ENCODE measurements at places on chromosomes 5 and 9.

- DNase-seq: no peak
These were observed 194.5 kb downstream of the ARL15 start for GRCh38 chr5:54115735-54116403.

- DNase-seq: peak; percentile 22
These were observed 25.7 kb upstream of the RFK start for GRCh38 chr9:76419782-76420380.

DNA sequence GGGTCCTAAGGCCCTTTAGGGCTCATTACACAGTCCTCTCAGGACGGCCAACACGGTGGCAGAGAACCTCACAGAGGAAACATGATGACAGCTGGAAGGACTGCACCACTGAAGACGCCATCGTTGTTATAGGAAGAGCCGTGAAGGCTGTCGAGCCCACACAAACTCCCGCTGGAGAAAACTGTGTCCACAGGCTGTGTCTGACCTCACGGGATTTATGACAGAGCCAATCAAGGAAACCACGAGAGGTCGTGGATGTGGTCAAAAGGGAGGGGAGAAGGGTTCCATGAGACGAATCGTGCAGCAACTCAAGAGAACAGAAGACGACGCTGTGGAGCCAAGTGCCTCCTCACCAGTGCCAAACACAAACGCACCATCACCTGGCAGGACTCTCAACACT, 12.2 kb downstream of the QSOX2 start:
- DNase-seq: no peak

DNA sequence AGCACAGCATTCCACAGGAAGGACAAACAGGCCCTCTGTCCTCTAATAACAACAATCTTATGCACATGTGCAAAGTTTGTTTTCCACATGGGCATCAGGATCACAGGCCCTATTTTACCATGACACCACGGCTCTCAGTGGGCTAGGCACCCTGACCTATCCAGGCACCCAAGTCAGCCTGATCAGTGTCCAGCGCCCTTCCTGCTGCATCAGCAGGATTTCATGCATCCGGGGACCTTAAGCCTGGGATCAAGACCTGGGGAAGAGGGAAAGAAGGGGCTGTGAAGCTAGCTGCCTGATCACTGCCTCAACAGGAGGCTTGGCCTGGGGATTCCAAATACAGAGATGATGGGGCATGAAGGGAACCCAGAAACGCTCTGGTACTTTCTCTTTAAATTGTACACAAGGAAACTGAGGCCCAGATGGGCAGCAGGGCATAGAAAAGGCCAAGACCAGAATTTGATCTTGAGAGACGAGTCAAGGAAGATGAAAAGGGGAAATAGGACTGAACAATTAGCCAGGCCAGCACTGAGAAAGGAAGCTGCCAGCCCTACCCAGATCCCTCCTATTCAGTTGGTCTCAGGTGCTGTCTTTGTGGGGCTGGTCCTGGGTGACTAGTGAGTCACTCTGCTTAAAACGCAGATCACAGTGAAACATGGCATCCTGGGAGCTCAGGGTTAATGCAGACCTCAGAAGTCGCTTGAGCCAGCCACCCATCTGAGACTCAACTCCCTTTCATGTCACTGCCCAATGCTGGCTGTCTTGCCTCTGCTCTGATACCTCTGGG, 57.9 kb downstream of the SHB start:
- DNase-seq: no peak

- DNase-seq: no peak
These were observed 7.3 kb upstream of the IL4 start for GRCh38 chr5:132666310-132667123.

DNA sequence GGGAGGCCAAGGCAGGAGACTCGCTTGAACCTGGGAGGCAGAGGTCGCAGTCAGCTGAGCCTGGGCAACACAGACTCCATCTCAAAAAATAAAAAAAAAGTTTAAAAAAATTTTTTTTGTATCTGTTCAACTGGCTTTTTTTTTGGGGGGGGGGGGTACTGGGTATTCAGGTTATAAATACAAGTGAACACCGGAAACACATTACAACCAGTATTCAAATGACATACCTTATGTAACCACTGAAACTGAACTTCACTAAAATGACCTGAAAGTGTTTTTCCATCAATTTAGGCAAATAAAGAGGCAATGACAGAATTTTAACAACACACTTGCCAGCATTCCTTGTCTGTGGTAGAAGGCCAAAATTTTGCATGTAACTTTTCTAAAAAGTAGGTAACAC, 33.5 kb downstream of the STRBP start:
- no peak for DNase-seq

DNA sequence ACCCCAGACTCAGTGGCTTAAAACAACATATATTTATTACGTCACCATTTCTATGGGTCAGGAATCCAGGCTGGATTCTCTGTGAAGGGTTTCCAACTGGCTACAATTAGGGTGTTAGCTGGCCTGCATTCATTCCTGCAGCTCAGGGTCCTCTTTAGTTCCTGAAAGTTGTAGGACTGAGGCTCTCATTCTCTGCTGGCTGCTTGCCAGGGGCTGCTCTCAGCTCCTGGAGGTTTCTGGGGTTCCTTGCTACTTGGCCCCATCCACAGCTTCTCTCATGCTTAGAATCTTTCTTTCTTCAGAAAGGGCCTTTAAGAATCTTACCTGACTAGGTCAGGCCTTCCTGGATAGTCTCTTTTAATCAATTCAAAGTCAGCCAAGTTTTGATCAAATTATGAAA, 424.6 kb downstream of the GADD45G start:
- no peak for DNase-seq

DNA sequence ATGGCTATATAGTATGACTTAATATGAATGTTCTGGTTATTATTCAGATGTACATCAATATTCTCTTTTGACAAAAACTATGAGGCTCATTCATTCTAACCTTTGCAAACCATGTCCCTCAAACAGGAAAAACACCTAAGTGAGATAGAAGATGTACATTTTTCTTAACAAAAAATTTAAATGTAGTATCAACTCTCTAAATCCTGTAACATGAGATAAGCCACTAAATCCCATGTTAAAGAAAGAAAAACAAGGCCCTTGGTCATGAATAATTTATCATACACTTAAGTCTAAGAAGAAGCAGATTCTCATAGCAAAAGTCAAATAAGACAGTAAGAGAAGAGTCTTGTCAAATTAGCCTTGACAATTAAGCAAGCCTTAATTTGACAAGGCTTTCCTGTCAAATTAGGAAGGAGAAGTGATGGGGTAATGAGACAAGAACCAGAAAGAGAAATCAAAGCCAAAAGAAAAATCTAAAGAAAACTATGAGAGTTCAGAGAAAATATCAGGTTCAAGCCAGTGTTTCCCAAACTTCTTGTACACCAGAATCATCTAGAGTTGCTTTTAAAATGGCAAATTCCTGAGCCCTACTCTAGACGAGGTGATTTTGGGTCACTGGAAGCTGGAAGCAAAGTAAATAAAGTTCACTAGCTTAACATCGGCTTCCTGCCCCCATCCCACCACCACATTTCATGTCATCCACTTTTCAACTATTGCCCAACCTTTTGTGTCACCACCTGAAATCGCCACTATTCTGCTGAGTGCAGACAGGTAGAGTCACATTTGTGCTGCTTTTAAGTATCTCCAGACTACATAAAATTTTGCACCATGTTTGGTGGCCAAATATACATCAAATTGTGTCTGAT, 76.5 kb downstream of the NR6A1 start:
- DNase-seq: no peak

GRCh38 chr5:55226934-55227663, at the start of gene MCIDAS:
MCIDAS (minus strand) TSS chr5:55227315; CDS start chr5:55227138, 177 bp downstream.
- peak; percentile 39 for DNase-seq

DNA sequence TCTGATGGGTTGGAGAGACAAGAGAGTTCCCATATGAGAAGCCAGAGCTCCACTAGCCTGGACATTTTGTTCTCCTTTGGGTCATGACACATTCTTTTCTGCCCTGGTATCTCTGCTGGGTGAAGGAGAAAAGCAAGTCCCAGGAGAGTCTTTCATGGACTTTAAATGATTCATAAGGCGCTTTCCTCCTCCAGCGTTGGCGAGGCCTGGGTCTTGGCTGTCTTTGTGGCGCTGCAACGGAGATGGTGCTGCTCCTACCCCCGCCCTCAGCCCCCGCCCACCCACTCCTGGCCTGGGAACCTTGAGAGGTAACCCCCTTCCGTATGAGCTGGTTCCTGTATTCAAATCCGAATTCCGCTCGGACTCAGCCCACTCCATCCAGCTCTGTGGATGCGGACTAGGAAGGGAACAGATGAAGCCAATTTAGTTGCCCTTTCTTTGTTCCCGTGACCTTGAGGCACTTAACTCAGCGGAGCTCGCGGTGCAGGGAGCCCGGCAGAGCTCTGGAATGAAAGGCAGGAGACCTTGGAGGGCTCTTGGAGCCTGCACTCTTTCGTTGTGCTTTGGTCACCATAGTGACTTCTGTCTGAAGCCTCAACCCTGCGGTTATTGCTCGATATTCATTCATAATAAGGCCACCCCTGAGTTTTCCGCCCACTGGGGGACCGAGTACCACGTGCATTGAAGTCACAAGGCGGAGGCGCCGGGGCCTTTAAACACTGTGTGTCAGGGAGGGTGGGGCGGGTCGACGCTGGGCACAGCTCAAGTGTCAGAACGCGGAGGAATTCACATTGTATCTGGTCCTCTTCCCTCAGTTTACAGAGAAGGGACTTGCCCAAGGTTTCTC, 14.0 kb upstream of the PWWP2A start:
- no peak for DNase-seq

GRCh38 chr9:91186632-91187108, 175.0 kb downstream of the AUH start:
- no peak for DNase-seq

- no peak for DNase-seq
These were observed 221.4 kb downstream of the SPATA31D1 start for GRCh38 chr9:82209797-82210470.

GRCh38 chr9:79570448-79571308, 1.1 kb upstream of the TLE4 start:
- no peak for DNase-seq

DNA sequence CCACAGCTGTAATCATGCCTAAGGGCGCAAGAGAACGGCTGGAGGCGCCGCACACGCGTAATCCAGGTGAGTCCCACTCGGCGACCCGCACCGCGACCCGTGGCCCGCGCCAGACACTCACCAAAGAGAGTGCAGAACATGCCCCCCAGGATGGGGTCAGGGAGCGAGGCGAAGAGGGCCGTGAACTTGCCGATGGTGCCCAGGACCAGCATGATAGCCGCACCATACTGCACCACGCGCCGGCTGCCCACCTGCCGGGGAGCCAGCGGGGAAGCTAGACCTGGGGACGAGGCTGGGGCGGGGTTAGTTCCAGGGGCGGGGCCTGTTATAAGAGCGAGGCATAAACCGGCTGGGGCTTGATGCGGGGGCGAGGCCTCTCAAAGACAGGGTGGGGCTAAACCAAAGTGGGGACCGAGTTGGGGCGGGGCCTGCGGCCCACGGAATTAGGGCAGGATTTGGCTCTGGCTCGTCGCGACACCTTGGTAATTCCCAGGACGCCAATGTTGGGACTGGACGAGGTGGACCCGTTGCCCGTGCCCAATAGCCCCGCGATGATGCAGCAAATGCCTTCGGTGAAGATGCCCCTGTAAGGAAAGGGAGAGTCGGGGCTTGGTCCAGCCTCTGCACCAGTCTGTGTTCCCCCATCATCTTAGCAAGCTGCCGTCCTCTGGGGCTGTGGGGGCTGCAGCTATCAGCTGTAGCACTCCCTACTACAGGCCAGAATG, 4.8 kb downstream of the SLC23A1 start:
- no peak for DNase-seq

DNA sequence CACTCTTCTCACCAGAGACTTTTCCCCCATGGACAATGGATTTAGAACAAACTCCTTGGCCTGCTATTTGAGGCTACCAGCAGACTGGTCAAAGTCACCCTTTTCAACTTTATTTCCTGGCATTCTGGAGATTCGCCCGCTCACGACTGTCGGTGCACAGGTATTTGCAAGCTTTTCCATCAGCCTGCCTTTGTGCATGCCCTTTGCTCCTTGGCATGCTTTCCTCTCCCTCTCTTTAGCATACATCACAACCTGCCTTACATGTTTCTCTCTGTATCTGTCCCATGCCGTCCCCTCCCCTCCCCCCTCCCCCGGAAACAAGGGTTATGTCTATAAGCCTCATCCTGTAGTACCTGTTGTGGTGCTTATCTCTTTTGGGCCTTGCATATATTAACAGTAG, 257.1 kb downstream of the AOPEP start:
- no peak for DNase-seq

DNA sequence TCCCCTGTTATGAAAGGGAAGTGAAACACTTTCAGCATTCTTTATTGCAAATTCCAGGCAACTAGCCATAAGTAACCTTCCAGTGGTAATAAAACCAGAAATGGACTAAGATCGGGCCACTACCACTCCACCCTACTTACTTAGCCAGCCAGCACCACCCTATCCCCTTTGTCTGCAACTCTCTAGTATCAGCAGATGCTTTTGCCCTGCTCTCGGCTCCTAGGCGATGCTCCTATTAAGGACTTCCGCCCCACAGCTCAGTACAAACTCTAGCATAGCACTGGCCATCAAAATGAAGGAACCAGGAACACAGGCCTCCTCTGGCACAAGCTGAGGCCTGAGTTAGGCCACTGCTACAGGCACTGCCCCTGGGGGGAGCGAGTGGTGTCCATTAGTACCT, 81.2 kb downstream of the GLDC start:
- no peak for DNase-seq
